ENCODE measurements at places on chromosomes 2 and 18.

GRCh38 chr2:142872882-142873724 lies 4.4 kb upstream of the KYNU start:
- no peak for DNase-seq

DNA sequence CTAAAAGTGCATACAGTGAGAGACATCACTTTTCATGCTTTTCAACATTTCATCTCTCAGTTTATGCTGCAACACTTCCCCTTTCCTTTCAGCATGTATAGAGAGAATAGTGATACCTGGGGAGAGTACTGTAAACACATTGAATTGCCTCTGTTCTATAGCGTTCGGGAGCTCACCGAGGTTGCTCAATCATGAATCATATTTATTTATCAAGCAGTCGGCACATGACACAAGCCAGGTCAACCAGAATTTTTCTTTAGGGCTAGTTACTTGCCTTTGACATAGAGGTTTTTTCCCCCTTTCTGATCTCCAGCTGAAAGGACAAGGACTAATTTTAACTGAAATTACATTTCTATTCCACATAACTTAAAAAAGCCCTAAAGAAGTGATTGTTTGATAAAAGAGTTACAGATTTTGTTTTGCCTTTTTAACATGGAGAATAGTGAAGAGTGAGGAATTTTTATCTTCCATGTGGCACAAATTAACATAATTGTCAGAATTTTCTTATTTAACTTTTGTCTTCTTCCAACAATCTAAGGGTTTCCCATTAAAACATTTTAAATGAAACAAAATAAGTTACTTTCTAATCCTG lies 690.9 kb upstream of the TMEFF2 start:
- no peak for DNase-seq

DNA sequence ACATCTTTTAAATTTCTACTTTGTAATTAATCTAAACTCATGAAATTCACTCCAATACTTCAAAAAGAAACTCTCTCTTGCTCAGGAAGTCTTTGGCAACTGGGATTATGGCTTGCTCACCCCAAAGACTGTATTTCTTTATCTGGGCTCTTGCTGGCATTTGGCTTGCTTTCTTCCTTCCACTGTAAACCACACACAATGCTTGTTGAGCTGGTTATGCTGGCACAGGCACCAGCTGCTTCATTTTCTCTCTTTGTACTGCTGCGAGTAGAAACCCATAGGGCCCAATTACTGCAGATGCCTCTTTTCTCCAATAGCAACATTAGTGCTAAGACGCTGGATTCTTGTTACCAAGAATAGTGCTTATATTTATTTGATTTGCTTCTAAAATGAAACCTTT lies 51.4 kb downstream of the SLC38A11 start:
- no peak for DNase-seq

GRCh38 chr2:9291866-9292265 lies 85.3 kb downstream of the ASAP2 start:
- DNase-seq: no peak

DNA sequence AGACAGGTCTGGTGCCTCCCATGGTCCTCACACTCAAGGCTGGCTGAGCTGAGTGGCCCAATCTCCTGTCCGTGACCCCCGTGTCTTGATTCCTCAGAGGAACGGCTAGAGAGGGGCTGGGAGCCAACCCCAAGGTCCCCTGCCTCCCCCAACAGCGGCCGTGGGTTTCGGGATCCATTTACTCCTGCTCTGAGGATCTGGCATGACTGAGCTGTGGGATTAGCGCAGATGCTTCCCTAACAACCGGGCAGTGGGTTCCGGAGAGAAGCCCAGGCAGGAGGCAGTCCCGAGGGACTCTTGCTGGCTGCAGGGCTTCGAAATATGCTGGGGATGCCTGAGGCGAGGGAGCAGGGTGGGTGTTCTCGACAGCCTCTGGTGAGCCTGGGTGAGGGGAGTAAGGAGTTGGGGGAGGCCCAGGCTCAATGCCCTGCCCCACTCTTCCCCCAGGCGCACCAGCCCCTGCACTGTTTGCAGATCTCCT lies 18.9 kb downstream of the GPR35 start:
- no peak for DNase-seq

- no peak for DNase-seq
These were observed 94.6 kb downstream of the CD8B2 start for GRCh38 chr2:106581755-106582147.

All from upper lobe of left lung (tissue), 6 donors.